ENCODE measurements at places on chromosomes 4 and X. TPM values are rescaled to one million over a fixed set of nuclear protein-coding genes. Genes with fewer than 3 reads are reported as not detected.

- no peak for DNase-seq
Observed at GRCh38 chr4:967113-968104, 6.0 kb downstream of the DGKQ start.

- no peak for DNase-seq
Observed at GRCh38 chrX:155893521-155893920, 12.4 kb downstream of the VAMP7 start.

- no peak for DNase-seq
Observed at GRCh38 chrX:136866337-136867095, 14.0 kb downstream of the RBMX start.

DNA sequence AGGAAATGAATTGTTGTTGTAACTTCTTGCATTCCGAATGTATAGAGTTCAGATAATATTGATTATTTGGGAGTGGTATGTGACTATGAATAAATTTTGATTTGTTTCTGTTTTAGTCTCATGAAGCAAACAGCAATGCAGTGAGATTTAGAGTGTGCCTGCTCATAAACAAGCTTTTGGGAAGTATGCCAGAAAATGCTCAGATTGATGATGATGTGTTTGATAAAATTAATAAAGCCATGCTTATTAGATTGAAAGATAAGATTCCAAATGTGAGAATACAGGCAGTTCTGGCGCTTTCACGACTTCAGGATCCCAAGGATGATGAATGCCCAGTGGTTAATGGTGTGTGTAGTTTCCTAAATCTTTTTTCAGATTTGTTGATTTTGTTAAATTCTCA lies 2.0 kb downstream of the NCAPG start:
- DNase-seq: no peak

Gene CENPVL2
- total RNA-seq: not detected

Gene SLC9A6
- total RNA-seq: 17.2 TPM

Gene MAGED4
- total RNA-seq: 0.42 TPM

Data from activated CD4-positive, alpha-beta T cell treated with anti-CD3 and anti-CD28 coated beads, Interleukin-2, amount 10 ng/mL, durations not matched to agents 7 days and 5 days (primary cell).